Mucosa of descending colon (tissue), 3 donors: ENCODE measurements at places on chromosomes 1 and 21. TPM values are rescaled to one million over a fixed set of nuclear protein-coding genes. Genes with fewer than 3 reads are reported as not detected.

DNA sequence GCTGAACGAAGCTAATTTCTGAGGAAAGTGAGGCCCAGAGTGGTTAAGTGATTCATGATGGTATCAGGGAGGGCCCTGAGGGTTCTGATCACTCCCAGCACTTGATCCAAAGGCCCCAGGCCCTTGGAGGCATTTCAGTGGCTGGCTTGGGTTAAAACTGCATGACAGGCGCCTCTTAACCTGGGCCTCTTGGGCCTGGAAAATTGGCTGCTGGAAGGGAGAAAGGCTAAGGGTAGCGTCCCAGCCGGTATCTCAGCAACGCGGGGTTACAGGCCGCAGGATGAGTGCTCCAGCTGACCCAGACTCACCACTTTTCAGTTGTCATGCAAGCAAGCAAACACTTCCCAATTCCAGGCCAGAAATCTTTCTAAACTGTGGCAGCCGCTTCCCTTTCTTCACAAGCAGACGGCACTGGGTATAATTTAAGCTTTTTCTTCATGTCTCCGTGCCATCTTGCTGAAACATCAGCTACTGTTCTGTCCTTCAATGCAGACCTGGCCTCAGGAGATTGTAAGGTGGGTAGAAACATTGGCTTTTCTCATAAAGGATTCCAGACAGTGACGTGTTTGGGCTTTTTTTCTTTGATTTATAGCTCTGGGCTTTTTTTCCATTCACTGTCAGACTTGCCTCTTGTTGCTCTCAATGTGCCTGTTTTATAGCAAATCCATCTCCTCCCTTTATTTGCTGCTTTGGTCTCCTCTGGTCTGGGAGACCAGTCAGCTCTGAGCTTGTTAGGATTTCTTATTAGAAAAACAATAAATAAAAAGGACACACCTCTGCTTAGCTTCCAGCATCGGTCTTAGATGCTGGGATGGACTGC, 229.1 kb downstream of the KCNJ6 start:
- no peak for DNase-seq

- DNase-seq, result no peak
Measured at GRCh38 chr1:109567877-109568672, 19.7 kb downstream of the GNAI3 start.

DNA sequence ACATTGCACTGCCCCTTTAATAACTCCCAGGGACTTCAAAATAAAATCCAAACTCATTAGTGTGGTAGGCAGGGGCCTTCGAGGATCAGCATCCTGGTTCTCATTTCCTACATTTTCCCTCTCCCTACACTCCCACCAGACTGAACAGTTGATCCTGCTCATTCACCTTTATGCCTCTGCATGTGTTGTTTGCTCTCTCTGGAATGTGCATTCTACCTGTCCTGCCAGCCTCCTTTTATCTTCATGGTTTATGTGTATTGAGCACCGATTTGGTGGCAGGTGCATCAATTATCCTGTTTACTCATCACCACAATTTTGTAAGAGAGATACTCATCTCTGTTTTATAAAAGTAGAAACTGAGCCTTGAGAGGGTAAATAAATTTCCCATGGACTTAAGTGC, 125.0 kb downstream of the ADSS2 start:
- DNase-seq, result no peak

GRCh38 chr21:14901482-14901958, 163.3 kb downstream of the NRIP1 start:
- DNase-seq, result no peak

- DNase-seq, result no peak
Measured at GRCh38 chr1:152860129-152860528, 333 bp downstream of the LCE7A start.

DNA sequence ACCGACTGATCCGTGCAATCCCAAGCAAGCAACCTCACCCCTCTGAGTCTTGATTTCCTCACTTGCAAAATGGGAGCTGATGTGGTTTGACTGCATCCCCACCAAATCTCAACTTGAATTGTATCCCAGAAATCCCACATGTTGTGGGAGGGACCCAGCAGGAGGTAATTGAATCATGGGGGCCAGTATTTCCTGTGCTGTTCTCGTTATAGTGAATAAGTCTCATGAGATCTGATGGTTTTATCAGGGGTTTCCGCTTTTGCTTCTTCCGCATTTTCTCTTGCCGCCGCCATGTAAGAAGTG, 58.4 kb downstream of the FHAD1 start:
- DNase-seq, result no peak

- DNase-seq, result no peak
Measured at GRCh38 chr1:43067233-43067745, 104.8 kb downstream of the EBNA1BP2 start.

DNA sequence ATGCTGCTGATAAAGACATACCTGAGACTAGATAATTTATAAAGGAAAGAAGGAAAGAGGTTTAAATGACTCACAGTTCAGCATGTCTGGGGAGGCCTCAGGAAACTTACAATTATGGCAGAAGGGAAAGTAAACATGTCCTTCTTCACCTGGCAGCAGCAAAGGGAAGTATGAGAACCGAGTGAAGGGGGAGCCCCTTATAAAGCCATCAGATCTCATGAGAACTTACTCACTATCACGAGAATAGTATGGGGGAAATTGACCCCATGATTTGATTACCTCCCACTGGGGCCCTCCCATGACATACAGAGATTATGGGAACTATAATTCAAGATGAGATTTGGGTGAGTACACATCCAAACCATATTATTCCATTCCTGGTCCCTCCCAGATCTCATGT, 154.4 kb downstream of the FASLG start:
- DNase-seq, result no peak

- no peak for DNase-seq
Measured at GRCh38 chr21:18155508-18156193, 89.0 kb upstream of the CHODL start.

DNA sequence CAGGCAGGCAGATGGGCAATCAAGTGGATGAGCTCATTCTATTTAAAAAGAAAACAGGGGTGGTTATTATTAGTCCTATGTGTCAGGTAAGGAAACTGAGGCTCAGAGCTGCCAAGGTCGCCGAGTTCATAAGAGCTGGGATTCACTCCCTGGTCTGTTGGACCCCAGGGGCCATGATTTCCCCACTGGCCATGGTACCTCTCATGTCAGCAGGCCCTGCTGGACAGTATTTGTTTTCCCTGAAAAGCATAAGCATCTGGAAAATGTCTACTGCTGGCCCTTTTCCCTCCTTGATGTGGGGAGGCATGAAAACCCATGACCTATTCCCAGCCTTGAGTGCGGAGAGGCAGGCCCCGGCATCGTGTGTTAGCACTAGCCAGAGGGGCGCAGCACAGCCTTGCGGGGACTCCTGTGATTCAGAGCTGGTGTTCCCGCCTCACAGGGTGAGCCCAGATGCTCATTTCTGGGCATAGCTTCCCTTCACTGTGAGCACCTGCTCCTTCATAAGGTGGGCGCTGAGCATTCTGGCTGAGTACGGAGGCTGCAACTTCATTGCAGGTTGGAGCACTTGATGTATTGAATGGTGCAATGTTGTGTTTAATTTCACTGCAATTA, 617.5 kb downstream of the PTPRU start:
- DNase-seq, result no peak

KRTAP19-6 gene
- not detected for total RNA-seq

S100A1 gene
- 2.4 TPM for total RNA-seq

GUCA2B gene
- total RNA-seq, result 153 TPM

WNT2B gene
- 6.7 TPM for total RNA-seq
